ENCODE measurements at places on chromosomes 5 and 9. TPM values are rescaled to one million over a fixed set of nuclear protein-coding genes. Genes with fewer than 3 reads are reported as not detected.

The MORN5 gene
- 8.4 TPM for total RNA-seq

The STX17 gene
- 42.8 TPM for total RNA-seq

The ADGRV1 gene
- 6.6 TPM for total RNA-seq

The PCA3 gene
- 0.26 TPM for total RNA-seq

The NMUR2 gene
- total RNA-seq: not detected

The ENTPD2 gene
- 6.4 TPM for total RNA-seq

The TERT gene
- not detected for total RNA-seq

The FGF18 gene
- total RNA-seq: 1.0 TPM

The SLC25A2 gene
- total RNA-seq: 0.69 TPM

The AJM1 gene
- 0.69 TPM for total RNA-seq

The SPAAR gene
- not detected for total RNA-seq

The PCDHB10 gene
- 5.0 TPM for total RNA-seq

Data from urinary bladder (tissue), 4 donors.